Germinal center (tissue), 1 donor: ENCODE measurements at places on chromosomes 7 and 10.

DNA sequence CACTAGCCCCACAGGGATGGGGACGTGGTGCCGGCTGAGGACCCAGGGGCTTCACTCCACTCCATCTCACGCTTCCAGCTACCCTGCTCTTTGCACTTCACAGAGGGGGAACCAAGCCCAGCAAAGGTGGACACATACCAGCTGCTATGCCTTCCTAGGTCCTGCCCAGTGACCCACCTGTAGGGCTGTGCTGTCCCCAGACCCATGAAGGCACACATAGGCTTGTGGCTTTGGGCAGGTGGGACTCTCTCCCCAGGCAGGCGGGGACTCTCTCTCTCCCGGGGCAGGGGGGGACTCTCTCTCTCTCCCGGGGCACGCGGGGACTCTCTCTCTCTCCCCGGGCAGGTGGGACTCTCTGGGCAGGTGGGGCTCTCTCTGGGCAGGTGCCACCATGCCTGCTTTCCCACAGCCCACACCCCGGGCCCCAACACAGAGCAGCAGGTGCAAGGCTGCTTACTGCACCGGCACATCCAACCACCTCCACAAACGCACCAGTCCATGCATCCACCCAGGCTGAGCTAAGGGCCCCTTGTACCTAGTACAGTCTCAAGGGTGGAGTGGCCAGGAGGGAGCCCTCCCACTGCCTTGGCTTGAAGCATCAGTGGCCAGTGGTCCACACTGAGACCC is 13.8 kb upstream of the GPR146 start:
- DNase-seq, result peak; percentile 35

- DNase-seq, result no peak
Observed at GRCh38 chr7:148419856-148420832, 170.4 kb upstream of the C7orf33 start.

- DNase-seq, result no peak
Observed at GRCh38 chr7:41691286-41692190, 11.4 kb downstream of the INHBA start.

DNA sequence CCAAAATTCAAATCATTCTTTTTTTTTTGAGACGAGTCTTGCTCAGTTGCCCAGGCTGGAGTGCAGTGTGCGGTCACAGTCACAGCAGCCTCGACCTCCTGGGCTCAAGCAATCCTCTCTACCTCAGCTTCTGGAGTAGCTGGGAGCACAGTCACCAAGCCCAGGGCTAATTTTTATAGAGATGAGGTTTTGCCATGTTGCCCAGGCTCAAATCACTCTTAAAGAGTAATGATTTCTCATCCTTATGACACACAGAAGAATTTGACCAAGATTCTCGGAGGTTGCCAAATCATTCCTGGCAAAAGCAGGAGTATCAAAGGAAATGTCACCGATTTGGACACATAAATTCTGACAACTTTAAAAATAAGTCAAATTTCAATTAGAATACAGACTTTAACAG is 39.1 kb downstream of the SIRT1 start:
- DNase-seq, result no peak

GRCh38 chr10:100744987-100745881 is at the start of gene PAX2:
Gene PAX2 (plus strand): TSS chr10:100745582. CDS start chr10:100746261, 679 bp downstream.
- no peak for DNase-seq

DNA sequence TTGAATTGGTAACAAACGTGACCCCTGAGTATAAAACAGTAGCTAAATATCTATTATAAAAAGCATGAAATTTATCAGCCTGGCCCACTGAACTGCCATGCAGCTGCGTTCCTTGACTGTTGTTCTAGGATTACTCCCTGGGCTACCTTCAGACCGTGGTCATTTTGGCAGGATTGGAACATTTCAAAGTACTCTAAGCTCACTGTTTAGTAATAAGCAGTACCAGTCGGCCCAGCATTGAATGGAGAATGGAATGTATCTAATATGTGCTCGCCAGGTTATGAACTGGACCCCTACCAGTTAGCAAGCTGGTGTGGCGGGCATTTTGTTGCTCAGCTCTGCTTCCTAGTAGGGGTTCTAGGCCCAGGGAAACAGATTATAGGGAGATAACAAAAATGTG is 112.2 kb downstream of the SEMA3C start:
- DNase-seq, result no peak

- no peak for DNase-seq
Observed at GRCh38 chr7:98730326-98730725, 113.2 kb downstream of the NPTX2 start.

- no peak for DNase-seq
Observed at GRCh38 chr10:114426476-114426875, 22.2 kb upstream of the AFAP1L2 start.

- no peak for DNase-seq
Observed at GRCh38 chr7:7956531-7957128, 12.0 kb upstream of the GLCCI1 start.

DNA sequence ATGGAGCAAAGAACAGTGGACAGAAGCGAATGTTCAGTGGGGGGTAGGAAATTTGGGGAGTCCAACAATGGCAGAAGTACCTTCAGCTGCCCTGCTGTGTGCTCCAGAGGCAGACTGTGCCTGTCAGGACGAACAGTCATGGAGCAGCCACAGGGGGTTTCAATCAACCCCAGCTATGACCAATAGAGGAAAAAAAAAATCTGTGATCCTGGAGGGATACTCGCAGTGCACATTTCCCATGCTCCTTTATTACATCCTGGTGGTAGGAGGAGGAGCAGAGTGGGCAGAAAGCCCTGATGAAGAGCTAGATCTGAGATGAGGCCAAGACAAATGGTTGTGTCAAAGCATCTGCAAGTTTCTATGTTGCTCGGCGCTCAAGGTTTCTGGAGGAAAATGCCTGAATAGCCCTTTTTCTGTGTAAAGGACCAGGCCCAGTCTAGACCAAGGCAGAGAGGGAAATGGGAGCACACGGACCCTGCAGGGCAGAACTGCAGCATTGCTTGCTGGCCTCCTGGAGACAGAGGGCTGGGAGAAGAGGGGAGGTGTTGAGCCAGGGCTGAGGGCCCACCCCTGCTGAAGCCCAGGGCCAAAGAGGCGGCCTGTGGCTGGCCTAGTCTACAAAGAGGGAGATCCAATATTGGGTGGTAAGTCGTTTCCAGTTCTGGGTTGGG is 201.5 kb downstream of the GRID1 start:
- DNase-seq, result no peak

GRCh38 chr10:118980870-118981269 is 48.6 kb upstream of the NANOS1 start:
- no peak for DNase-seq

- DNase-seq, result no peak
Observed at GRCh38 chr10:126459878-126460481, 71.7 kb upstream of the ADAM12 start.

DNA sequence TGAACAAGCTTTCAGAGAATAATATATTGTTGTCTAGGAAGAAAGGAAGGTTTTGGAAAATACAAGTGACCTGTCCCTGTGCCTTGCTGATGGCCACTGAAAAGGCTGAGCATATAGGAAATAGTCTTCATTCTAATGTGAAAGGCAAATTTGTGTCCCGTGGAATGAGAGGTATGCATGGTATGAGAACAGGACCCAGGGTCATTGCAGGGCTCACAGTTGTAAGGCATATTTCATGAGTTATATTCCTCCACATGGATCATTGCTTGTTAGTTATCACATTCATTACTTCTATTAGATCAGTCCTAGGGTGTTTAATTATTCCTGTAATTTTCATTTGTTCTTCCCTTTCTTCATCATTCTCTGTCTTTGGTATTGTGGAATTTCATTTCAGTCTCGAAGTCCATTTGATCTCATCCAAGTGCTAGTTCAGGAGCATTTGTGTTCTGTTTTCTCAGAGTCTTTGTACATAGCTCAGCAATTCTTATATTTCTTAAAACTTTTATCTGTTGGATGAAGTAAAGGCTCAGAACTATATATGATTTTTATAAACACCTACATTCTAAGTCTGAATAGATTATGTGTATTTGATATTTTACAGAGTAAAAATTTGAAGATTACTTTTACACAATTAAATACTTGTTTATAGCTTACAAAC is 39.4 kb upstream of the ARHGAP21 start:
- DNase-seq, result no peak

- no peak for DNase-seq
Observed at GRCh38 chr7:19111474-19112273, 5.8 kb downstream of the TWIST1 start.

DNA sequence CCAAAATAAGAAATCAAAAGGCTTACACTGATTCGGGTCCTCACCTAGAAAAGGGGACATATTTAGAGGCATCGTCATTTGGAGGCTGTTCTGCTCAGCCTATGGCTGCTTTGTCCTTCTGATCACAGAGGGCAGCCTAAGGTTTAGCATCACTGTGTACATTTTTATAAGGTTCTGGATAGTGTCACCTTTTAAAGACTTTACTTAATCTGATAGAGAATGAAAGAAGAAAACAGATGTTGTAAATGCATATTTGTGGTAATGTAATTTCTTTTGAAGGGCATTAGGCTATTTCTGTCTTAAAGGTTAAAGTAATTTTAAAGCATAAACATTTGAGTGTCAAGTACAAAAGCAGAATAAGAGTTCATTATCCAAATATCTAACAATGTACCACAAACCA is 445.3 kb upstream of the LRRN3 start:
- no peak for DNase-seq

DNA sequence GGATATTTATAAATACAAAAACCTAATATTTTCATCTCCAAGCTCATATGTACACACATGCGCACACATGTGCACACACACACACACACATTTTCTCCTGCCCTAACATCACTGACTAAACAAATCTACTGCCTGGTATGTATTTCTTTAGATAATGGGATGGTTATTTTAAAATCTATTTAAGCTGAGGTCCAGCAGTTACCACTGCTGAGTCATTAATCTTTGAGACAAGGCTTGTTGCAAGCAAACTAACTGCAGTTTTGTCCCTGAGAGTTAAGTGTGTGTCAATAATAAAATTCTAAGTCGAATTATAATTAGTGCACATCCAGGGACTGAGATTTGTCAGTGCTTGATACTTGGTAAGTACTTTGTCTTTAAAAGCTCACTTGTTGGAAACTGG is 135.1 kb downstream of the VPS50 start:
- no peak for DNase-seq

DNA sequence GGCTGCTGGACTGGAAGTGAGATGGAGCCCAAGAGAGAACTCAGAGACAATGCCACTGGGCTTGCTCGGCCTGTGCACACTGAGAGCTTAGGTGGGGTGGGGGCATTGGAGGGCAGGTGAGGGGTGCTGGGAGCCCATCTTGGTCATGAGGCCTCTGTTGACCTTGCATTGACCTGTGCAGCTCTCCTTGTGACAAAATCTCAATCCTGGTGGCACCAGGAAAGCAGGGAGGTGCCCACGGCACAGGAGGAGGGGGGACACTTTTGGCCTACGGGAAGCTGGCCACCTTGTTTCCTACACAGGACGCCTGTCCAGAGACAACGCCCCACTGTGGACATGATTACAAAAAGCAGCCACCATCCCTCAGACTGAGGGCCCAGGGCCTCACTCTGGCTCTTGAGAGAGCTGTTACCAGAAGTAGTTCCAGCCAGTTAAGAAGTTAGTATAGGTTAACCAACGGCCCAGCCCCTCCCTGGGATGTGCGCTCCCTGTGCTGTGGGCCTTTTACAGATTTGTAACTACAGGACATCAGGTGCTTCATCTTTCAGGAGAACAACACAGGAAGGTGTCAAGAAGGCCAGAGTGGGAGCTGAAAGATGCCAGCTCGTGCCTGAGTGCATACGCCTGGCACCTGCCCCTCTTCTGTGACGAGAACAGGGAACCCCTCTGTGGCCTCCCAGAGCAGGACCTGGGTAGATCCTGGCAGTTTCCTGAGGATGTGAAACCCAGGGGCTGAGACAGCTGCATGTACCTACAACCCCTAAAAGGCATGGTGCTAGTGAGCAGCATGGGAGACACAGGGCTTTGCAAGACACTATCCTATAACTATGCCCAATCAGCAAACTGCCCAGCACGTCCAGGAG is 10.3 kb downstream of the PKD1L1 start:
- peak; percentile 82 for DNase-seq

DNA sequence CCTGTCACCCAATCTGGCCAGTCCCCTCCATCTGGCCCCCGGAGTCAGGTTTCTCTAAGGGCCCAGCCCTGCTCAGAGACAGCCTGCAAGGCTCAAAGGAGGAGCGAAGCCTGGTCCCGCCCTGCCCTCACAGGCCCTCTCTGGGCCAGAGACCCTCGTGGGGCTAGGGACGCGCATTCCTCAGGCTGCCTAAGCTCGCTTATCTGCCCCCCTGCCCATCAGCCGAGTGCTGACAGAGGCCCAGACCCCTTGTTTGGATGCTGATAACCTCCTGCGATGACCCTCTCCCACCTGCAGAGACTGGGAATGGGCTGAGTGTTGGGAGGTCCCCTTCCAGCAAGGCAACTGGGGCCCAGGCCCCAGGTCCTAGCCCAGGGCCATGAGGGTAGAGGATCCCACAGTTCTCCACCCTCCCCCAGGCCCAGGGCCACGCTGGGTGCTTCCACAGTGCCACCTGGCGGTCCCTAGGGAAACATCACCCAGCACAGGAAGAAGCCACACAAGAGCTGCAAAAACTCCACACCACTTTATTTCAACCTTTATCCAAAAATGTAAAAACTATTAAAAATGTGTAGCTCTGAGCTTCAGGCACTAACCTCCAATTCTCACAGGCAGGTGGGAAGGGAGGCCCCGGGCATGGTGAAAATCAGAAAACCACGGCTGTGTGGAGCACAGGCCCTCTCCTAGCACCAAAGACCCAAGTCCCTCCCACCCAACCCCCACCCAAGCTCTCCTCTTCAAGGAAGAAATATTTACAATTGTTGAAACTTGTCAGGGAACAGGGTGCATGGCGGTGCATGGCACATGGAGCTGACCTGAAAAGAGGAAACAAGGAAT is 2.2 kb downstream of the NPM3 start:
- DNase-seq, result peak; percentile 87

GRCh38 chr10:14225379-14225778 is 105.3 kb downstream of the FRMD4A start:
- no peak for DNase-seq

GRCh38 chr10:50398381-50398780 is 147.1 kb upstream of the ASAH2 start:
- DNase-seq, result no peak

GRCh38 chr10:88233870-88234269 is 349.2 kb downstream of the RNLS start:
- no peak for DNase-seq

- DNase-seq, result no peak
Observed at GRCh38 chr10:38147686-38148085, 53.5 kb downstream of the ZNF37A start.

GRCh38 chr7:80275192-80275605 is 140.6 kb downstream of the GNAI1 start:
- no peak for DNase-seq

- no peak for DNase-seq
Observed at GRCh38 chr7:114312649-114313048, 102.0 kb upstream of the FOXP2 start.
